ENCODE measurements at places on chromosomes 11 and 22.

DNA sequence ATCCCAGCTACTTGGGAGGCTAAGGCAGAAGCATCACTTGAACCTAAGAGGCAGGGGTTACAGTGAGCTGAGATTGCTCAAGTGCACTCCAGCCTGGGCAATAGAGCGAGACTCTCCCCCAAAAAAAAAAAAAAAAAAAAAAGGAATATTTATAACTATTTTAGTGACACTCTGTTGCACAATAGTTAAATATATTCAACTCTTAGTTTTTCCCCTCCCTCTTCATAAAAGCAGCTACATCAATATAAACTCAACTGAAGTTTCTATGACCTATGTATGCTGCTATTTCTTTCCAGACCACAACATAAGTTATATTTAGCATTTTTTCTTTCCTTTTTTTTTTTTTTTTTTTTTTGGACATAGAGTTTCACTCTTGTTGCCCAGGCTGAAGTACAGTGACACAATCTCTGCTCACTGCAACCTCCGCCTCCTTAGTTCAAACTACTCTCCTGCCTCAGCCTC is 19.2 kb downstream of the CELF1 start:
- DNase-seq: no peak

GRCh38 chr11:33885338-33886005 is 6.4 kb downstream of the LMO2 start:
- DNase-seq: no peak

DNA sequence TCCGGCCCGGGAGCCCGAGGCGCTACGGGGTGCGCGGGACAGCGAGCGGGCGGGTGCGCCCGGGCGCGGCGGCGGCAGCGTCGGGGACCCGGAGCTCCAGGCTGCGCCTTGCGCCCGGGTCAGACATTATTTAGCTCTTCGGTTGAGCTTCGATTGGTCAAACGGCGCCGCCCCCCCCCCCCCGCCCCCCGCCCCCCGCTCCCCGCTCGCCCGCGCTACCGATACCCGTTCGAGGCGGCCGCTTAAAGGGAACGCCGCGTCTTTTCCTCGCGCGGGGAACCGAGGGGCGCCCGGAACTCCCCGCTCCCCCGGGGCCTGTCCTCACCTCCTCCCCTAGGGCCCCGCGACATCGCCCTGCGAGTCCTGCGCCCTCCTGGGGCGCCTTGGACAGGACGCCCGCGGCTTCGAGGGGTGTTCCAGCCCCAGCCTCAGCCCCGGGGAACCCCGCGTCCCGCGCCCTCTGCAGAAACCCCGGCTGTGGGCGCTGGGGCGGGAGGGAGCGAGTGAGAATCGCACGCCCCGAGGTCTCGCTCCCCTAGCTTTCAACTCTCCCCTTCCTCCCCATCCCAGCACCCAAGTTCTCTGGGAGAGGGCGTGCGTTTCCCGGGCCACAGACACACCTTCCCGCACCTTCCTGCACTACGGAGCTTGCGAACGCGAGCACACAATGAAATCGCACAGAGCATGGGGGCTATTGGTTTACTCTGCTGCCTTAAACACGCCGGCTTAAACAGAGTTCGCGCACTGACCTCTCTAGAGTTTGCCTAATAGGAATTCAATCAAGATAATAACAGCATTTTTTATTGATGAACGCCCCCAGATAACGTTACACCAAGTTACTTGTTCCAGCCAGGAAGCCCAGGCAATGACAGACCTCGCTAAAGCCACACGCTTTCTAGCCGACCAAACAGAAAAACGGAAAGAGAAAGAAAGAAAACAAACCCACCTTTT is at the start of gene BDNF:
Gene BDNF (minus strand): TSS at position 105 of the 951 bp plus-strand sequence. CDS start 41,891 bp downstream, outside the sequence.
- DNase-seq: no peak

GRCh38 chr11:66326261-66327111 is 9.6 kb upstream of the CD248 start:
- no peak for DNase-seq

- no peak for DNase-seq
Measured at GRCh38 chr22:39617970-39618757, 47.6 kb downstream of the CACNA1I start.

DNA sequence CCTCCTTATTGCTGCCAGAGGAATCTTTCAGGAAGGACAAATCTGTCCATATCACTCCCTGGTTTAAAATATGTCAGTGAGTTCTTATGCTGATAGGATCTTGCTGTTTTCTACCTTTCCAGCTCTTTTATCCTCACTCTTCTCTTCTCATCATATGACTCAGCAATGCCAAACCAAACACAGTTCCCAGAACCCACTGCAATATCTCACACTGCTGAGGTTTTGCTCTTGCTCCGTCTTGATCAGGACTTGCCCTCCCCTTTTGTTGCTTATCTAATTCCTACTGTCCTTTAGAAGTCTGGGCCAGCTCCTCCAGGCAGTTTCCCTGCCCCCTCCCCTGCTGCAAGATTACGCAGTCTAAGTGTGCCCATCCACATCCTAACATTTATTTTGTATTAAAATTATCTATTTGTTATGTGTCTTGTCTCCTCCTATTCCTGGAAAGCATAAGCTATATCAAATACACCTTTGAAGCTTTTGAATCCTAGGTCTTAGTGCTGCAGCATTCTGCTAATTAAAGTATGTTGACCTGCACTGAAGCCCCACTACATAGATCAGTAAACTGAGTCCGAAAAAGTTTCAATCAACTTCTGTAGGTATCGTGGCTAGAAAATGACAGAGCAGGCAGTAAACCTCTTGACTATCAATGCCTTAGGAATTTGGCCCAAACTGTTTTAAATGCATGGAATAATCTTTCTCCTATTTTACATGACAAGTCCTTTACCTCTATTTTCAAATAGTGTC is 119.2 kb upstream of the C11orf87 start:
- DNase-seq: no peak

DNA sequence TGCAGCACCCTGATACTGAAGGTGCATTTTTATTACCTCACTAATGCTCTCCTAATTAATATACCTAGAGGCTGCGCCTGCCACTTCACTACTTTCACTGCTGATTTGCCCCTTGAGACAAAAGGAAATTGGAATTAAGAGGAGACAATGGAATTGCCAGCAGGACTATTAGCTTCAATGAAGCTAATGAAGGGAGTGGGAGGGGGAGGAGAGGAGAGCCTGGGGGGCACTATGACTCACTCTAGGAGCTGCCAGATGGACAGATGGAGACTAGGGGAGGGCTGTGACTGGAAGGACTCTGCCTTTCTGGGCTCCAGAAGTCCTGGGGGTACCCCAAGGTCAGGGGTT is 102.8 kb upstream of the DRD2 start:
- no peak for DNase-seq

GRCh38 chr11:9714272-9714940 is 50.5 kb downstream of the SWAP70 start:
- no peak for DNase-seq

DNA sequence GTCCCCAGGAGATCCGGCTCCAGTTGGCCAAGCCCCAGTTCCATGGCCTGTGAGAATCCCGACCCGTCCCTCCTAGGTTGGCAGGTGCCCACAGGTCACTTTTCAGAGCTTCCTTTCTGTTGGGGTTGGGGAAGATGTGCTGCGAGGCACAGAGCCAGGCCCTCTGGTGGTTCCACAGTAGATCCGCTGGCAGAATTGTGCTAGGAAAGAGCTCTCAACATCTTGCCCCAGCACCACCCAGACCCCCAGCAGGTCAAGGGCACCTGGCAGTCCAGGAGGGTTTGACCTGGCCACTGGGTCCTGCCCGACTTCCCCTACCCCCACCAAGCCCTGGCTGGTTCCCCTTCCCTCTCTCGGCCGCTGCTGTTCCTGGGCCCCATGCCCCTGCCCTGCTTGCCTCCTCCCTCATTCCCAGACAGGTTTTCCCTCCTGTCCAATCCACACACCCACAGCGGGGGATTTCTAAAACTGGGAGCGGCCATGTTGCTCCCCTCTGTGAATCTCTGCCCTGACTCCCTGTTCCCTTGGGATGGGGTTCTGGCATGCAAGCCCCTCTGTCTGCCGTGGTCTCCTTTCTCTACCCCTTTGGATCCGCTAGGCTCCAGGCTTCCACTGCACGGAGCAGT is 26.2 kb upstream of the GCAT start:
- no peak for DNase-seq

- DNase-seq: no peak
Measured at GRCh38 chr11:69832561-69833413, 13.6 kb upstream of the FGF3 start.

DNA sequence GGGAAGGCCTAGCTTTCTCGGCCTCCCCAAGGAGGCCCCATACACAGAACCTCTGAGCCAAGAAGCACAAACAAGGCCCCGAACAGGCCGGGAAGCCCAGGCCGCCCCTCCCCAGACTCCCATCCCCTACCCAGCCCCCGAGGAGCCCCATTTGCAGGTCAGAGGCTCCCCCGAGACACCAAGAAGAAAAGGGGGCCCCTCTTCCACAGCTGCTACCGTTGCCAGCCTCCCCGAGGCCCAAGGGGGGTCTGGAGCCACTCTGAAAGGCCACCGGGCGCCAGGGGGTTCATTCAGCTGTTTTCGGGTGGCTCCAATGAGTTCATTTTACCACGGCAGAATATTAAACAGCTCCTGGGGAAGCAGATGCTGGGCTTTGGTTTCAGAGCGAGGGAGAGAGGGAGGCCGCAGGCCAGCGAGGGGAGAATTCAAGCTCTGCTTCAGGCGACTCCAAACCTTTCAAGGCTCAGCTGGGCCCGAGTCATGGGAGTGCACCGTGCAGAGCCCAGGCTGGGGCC is 28.5 kb downstream of the MN1 start:
- no peak for DNase-seq

DNA sequence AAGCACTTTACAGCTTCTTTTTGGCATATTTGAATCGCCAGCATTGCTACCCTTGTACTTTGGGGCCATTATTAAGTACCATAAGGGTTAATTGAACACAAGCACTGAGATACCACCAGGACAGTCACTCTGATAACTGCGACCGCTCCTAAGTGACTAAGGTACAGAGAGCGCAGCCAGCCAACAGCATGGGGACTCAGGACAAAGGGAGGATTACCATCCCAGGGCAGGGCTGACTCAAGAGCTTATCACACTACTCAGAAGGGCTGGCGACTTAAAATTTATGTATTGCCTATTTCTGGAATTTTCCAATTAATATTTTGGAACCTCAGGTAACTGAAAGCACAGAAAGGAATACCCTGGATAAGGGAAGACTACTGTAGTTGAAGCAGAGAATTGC is 479 bp downstream of the ZNF280A start:
- no peak for DNase-seq

- peak; percentile 82 for DNase-seq
Measured at GRCh38 chr11:61707574-61707973, 27.4 kb downstream of the DAGLA start.

GRCh38 chr22:23709107-23709506 is 18.3 kb downstream of the RGL4 start:
- no peak for DNase-seq

DNA sequence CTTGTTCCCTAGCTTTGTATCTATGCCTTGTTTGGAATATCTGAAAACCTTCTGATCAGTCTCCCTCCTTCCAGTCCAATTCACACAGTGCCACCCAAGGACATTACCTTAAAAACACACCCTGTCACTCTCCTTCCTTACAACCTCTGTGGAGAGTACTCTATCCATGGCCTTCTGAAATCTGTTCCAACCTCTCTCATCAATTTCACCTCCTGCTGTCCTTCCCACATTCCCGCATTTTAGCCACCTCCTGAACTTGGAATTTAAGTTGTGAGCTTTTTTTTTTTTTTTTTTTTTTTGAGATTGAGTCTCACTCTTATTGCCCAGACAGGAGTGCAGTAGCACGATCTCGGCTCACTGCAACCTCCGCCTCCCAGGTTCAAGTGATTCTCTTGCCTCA is 824.8 kb downstream of the METTL15 start:
- no peak for DNase-seq

DNA sequence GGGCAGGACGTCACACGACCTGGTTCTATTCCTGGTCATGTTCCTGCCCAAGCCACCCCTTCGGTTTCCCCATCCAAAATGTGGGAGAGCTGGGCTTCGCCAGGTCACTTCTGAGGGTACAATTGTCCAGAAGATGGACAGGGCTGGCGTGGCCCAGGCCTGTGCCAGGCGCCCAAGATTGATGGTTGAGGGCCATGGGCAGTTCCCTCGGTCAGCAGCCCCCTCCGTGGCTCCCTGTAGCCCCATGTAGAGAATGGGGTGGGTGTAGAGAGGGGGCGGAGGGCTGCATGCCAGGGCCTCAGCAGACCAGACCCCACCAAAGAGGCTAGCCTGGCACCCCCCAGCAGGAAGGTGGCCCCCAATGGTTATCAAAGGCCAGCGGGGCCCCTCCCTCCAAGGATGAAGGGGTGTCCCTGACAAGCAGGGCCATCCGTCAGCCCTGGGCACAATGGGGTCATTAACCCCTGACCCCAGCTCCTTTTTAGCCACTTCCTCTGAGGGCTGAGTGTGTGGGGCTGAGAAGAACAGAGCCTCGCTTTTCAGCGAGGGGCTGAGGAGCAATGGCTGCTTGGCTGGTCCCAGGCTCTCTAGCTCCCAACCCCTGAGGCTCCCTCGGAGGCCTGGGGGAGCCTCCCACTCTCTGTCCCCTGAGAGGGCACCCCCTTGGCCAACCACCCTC is 11.0 kb upstream of the PICK1 start:
- DNase-seq: no peak

- DNase-seq: no peak
Measured at GRCh38 chr11:93084727-93085505, 112.9 kb downstream of the SLC36A4 start.

Data from NCI-H510A treated with DMSO at 0.1 percent for 48 hours (cell line).